ENCODE measurements at places on chromosomes 1 and 21.

- no peak for DNase-seq
Measured at GRCh38 chr21:35324372-35325220, 275.5 kb upstream of the RUNX1 start.

- peak; percentile 26 for DNase-seq
Measured at GRCh38 chr1:23867542-23867894, 572 bp downstream of the FUCA1 start.

DNA sequence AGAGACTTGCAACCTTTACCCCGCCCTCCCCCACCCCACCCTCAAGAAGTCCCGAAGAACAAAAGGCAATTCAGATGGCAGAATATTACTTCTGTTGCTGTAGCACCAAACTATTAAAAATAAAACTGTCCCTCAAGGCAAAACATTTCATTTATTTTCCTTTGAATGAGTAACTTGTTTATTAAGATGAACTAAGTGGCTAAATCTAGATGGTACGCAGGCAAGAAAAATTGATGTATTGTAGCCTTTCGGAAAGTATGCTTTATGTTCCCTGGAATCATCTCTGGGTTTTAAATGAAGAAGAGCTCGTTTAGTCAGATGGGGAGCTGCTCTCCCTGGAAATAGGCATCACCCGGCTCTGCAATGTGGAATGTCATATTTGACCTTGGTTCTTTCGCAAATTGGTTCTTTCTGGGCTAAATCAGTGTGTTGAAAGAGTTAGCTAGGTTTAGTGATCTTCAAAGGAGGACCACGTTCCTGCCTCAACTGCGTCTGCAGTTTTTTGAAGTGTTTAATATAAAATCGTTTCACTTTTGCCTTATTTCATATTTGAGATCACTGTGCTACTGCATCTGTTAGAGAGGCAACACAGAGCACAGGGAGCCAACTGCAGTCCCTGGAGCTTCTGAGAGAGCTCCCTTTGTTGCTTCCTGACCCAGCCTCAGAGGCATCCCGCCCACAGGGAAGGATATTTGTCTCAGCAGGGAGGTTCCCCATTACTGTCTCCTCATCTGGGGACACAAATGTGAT, 61.8 kb downstream of the KIF26B start:
- DNase-seq, result no peak

- DNase-seq, result peak; percentile 93
Measured at GRCh38 chr1:205229399-205229871, 1.7 kb downstream of the TMCC2 start.

- no peak for DNase-seq
Measured at GRCh38 chr1:194813096-194813495, 1626.7 kb upstream of the B3GALT2 start.

GRCh38 chr1:197915260-197915861, 1.8 kb upstream of the LHX9 start:
- DNase-seq, result no peak

DNA sequence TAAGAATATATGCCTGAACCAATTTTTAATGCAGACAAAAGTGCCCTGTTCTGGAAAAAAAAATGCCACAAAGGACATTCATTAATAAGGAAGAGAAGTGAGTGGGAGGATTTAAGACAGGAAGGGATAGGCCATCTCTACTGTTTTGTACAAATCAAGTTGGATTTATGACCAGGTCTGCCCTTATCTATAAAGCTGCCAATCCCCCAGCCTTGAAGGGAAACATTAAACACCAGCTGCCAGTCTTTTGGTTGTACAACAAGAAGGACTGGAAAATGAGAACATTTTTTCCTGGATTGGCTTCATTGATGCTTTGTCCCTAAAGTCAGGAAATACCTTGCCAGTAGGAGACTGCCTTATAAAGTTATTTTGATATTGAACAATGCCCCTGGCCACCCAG, 444.0 kb downstream of the NPHP4 start:
- no peak for DNase-seq

DNA sequence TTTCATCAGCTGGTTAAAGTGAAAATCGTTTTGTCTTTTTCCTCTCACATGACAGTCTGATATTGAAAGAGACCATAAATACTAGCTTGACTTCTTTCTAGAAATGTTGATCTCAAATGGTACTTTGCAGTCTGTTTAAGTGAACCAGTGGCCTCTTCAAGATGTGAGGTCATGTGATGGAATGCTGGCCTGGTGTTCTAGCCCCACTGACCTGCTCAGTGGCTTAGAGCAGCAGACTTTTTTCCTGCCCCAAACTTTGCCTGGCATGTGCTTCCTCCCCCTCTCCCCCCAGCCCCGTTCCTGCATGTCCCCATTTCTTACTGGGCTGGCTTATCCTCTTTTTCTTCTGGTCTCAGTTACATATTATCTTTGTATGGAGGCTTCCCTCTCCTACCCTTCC, 34.3 kb downstream of the ZYG11A start:
- DNase-seq, result no peak

DNA sequence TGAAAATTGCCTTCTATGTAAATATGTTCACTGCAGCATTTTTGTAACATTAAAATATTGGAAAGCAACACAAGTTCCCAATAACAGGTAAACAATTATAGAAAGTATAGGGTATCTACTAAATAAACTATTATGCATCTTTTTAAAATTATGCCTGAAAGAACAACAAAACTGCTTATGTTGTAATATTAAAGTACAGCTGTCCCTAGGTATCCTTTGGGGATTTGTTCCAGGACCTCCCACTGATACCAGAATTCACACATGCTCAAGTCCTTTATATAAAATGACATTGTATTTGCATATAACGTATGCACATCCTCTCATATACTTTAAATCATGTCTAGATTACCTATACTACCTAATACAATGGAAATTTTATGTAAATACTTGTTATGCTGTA, 121.8 kb upstream of the TNFSF4 start:
- DNase-seq, result no peak

GRCh38 chr1:181551249-181551648, 67.9 kb downstream of the CACNA1E start:
- no peak for DNase-seq

DNA sequence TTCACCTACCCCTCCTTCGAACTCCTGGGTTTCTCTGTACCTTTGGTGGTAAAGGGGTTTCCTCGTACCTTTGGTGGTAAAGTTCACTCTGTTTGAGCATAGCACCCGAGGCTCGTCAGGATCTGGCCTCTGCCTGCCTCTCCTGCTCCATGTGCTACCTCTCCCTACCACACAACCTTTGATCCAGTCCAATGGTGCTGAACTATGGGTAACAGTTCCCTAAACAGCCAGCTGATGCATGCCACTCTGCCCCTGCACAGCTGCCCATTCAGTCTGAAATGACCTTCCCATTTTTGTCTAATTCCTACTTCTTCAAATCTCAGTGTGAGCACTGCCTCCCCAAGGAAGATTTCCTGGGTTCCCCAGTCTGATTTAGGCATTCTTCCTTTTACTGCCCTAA, 14.0 kb downstream of the OVAAL start:
- no peak for DNase-seq

DNA sequence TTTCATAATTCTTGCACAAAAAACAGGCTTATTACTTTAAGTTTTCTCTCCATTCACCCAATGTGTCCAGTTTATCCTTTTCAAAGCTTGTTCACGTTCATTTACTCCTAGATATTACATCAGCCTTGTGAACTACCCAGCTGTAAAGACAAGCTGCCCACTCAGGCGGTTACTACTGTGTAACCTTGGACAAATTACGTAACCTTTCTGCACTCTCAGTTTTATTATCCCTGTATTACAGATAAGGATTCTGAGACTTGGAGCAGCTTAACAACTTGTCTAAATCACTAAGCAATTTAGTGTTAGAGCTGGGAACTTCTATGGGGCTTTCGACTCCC, 20.5 kb upstream of the LPAR3 start:
- DNase-seq, result no peak

- no peak for DNase-seq
Measured at GRCh38 chr21:14569026-14569621, 23.0 kb upstream of the SAMSN1 start.

DNA sequence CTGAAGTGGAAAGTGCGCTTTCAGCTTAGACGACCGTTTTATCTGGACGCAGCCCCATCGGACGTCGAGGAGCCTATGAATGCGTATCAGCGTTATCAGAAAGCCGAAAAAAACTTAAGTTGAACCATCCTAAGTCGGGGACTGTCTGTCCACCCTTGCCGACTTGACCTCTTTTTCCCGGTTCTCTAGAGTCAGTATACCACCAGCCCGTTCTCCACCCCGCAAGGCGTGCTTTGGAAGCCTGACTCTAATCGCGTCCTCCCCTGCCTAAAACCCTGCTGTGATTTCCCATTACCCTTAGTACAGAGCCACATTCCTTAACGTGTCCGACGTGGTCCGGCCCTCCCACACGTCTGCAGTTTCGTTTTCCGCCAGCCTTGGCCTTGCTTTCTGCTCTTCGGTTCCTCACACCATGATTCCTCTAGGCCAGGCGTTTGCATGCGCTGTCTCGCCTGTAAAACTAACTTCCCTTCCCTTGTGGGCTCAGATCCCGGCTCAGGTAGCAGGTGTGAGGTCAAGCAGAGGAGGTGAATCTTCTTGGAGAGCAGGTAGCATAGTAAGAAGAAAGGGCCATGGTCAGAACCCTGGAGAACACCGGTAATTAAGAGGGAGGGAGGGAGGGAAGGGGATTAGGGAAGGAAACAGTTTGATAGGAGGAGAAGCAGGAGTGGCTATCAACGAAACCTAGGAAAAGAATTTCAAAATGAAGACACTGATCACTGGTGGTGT, 865 bp downstream of the ADPRS start:
- DNase-seq, result no peak

DNA sequence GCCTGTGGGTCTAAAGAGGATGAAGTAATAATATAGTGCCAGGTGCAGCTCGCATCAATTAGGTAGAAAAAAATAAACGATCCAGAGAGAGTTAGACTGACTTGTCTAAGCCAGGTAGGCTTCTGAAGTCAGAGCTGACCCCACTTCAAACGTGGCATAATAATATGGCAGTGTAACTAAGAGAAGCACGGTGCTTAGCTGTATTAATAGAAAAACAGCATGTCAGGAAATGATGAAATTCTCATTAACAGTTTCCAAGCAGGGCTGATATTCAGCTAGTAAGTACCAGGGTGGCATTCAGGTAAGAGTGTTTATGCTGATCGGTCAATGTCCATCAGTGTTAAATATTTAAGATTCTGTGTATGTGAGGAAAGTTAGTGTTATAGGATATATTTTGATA, 145.8 kb upstream of the SAMSN1 start:
- no peak for DNase-seq

GRCh38 chr1:161486806-161487741, 18.2 kb upstream of the FCGR2A start:
- DNase-seq, result peak; percentile 90

- no peak for DNase-seq
Measured at GRCh38 chr1:21706151-21706835, 37.1 kb upstream of the RAP1GAP start.

DNA sequence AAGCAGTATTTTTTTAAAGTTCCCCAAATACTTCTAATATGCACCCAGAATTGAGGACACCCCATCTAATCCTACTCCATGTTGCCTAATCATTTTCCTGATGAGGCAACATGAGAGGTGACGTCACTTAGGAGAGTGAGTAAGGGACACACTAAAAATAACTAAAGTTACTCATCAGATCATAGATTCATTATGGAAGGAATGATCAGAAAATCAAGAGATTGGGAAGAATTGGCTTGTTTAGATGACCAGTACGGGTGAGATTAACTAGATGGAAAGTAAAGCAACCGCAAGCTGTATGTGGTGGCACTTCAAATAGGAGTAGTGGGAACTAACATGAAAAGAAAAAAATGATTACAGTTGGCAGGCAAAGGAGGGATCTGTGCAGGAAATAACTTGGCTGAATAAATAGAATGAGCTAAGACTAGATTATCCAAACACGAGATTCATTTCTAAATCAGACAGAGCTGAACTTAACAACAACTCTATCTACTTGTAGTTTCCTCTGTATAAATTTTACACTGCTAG, 61.4 kb upstream of the CXADR start:
- no peak for DNase-seq

DNA sequence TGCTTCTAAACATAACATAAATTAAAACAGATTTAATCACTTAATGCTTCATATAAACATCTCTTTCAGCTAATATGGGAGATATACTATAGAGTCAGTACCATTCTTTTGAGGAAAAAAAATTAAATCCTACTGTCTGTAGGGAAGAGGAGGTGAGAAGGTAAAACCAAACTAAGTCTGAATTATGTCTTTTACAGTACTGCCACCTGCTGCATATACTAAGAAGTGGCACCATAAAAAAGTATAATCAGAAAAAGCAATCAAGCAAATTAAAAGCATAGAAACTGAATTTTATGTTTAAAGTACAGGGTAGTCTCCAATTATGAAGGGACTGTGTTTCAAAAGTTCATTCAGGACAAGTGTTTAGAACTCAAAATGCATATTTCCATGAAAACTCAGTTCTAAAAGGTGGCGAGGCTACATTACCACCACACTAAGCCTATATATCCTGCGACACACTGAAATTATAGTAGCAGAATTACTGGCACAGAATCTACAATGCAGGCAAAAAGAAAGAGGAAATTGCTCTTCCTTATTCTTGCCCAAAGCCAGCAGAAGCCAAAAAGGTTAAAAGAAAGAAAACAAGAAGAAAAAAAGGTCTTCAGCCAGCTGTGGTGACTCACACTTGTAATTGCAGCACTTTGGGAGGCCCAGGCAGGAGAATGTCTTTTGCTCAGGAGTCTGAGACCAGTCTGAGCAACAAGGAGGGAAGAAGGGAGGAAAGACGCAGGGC, 9.0 kb downstream of the NSL1 start:
- peak; percentile 40 for DNase-seq

All from hematopoietic multipotent progenitor cell treated with erythropoietin and hydrocortisone succinate and interleukin-3 and kit ligand, for 17 days (in vitro differentiated cells).